ENCODE measurements at places on chromosomes 6 and 20.

GRCh38 chr6:121780325-121781321, 345.2 kb downstream of the GJA1 start:
- DNase-seq = no peak

GRCh38 chr6:147203311-147204059, 732 bp upstream of the STXBP5 start:
- DNase-seq = peak; percentile 87

GRCh38 chr20:58634521-58635278, 16.4 kb upstream of the STX16 start:
- DNase-seq = no peak

- DNase-seq = no peak
These were observed 207.4 kb downstream of the BMP2 start for GRCh38 chr20:6974838-6975237.

- no peak for DNase-seq
These were observed 59.6 kb downstream of the DOK5 start for GRCh38 chr20:54535033-54535432.

DNA sequence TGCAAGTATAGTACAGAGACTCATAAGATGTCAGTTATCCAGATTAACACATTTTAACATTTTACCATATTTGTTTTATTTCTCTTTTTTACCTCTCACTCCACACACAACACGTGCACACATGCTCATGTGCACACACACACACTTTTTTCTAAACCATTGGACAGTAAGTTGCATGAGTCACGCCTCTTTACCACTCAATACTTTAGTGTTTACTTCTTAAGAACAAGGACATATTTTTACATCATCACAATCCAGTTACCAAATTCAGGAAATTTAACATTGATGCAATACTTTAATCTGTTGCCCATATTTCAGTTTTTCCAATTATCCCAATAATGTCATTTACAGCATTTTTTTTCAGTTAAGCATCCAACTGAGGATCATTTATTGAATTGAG, 109.0 kb downstream of the RIN2 start:
- DNase-seq = no peak

DNA sequence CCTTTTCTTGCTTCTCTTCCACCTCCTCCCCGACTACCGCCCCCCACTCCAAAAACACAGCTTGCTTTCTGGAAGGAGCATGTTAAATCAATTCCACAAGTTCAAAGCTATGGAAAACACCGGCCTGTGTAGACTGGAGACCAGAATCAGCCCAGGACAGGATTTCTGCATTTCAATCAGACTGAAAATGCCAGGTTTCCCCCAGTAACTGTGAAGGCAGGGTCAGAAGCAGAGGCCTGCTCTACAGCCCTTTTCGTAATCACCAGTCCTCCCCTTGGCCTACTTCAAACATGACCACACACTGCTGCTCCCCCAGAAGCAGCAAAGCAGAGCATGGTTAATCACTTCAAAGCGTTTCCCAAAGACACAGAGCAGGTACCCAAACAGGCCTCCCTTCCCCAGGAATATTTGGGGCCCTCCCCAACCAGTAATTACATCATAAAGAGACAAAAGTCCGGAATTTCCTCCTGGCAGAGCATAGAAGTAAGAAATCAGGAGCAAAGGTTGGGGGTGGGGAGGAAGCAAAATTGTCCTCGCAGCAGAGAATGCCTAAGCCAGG, 38.4 kb downstream of the ZMYND8 start:
- DNase-seq = no peak

DNA sequence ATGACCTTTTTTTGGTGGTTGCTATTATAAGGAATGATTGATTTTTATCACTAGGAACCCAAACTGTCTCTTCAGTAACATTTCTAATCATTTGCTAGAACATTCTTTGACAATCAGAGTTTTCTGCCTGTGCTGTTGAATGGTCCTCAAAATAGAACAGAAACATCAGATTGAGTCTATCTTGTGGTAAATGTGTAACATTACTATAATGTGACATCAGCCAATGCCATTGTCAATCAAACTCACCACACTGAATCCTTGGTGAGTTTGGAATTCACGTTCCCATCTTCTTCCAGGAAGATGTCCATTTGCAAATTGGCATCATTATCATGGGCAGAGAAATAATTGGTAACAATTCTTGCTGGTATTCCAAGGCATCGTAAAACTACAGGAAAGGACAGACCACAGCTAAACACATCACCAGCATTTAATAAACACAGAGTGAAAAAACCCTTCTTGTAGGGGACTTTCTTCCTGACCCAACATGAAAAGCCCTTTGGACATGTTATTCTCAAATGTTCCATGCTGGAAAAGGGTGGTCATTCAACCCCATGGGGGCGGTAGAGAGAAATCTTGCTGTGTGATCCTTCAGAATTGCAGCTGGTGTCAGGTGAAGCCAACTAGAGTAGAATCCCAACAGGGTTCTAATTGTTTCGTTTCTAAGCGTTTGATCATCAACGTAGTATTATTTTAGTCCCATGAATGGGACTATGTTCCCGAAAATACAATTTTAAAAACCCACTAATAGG, 98.5 kb downstream of the F13A1 start:
- peak; percentile 40 for DNase-seq

GRCh38 chr6:99446076-99446475, 21.0 kb upstream of the PNISR start:
- peak; percentile 29 for DNase-seq

DNA sequence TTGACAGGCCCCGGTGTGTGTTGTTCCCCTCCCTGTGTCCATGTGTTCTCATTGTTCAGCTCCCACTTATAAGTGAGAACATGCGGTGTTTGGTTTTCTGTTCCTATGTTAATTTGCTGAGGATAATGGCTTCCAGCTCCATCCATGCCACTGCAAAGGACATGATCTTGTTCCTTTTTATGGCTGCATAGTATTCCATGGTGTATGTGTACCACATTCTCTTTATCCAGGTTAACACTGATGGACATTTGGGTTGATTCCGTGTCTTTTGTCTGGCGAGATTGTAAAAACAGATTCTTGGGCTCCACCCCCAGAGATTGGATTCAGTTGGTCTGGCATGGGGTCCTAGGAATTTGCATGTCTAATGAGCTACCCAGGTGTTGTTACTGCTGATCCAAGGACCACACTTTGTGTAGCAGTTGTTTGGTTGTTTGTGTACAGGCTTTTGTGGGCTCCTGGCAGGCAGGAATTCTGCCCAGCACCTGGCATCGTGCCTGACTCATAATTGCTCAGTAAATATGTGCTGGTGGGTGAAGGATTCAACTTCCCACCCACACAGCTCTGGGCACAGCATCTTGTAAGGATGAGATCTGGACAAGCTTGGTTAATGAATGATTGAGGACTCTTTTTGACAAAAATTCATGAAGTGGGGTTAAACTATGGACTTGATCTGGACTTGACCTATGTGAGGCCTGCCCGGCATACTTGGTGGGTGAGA, 5.2 kb downstream of the TOX2 start:
- no peak for DNase-seq

- DNase-seq = peak; percentile 92
These were observed 10.8 kb downstream of the BACH2 start for GRCh38 chr6:90285611-90286381.

DNA sequence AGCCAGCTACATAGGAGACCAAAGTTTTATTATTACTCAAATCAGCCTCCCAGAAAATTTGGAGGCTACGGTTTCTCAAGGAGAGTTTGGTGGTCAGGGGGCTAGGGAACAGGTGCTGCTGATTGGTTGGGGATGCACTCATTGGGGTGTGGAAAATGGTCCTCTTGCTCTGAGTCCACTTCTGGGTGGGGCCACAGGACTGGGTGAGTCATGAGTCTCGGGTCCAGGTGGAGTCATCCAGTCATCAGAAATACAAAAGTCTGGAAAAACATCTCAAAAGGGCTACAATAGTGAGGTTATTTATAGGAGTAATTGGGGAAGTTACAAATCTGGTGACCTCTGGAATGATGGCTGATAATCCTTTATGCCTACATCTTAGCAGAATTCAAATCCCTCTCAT, 54.3 kb upstream of the SLC22A16 start:
- no peak for DNase-seq

DNA sequence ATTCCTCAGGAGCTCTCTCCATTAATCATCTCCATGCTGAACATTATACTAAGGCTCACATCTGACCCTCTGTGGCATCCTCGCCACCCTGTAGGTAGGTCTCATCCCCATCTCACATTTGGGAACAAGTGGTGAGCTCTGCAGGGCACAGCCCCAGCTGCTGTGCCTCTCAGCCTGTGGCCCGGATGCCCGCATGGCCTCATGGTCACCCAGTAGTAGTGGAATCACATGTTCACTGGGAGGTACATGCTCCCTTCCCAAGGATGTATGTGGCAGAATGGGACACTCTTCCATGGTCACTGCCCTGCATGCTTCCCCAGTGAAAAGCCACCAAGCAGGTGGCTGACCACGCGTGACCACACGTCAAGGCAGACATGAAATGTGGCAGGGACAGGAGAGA, 26.3 kb upstream of the APMAP start:
- no peak for DNase-seq

DNA sequence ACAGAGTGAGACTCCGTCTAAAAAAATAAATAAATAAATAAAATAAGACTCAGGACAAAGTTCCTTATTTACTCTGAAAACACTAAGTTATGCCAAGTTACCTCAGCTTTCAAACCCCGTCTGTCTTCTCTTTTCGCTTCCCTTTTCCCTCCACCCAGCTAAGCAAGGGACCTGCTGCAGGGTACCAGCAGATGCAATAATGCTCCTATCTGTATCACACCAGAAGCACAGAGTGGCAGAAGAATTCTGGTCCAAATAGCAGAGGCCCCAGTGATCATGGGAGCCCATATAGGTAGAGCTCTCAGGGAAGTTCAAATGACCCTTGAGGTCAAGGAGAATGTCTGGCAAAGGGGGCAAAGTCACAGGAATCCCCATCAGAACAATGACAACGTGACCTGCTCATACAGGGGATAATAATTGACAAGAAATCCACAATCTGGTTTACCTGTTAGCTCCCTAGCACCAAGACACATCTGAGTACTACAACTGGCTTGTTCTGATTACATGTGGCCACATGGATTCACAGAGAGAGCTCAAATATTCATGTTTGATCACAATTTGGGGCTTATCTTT, 8.7 kb downstream of the GCM1 start:
- no peak for DNase-seq

GRCh38 chr6:20497216-20498040, 36.8 kb upstream of the CDKAL1 start:
- no peak for DNase-seq

GRCh38 chr6:108581237-108581931, 20.7 kb downstream of the FOXO3 start:
- no peak for DNase-seq

DNA sequence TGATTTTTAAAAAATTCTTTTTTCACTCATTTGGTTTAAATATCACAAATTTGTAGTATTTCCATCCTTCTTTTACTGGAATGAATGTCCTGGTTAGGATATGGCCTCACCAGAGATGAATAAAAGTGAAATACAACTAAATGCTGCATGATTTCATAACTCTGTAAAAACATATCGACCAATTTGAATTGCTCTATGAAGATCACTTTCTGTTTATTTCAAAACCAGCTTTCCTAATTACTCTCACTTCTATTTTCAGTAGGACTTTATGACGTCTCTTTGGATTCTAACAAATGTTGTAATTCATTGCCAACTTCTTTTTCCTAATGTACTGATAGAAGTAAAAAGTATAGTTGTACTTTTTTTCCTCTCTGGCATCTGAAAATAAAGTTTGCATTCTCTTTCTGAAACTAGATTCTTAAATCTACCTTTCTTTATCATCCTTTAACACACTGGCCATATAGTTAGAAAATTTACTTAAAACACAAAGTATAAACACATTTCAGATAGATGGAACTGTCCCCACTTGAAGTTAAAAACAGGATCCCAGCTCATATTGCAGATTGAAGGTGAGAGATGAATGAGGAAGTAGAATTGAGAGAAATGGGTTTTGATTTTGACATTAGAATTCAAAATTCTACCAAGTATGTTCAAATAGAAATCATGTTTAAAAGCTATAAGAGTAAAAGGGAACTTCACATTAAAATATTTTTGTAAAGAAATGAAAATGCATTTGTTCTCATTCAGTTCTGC, 40.3 kb upstream of the IL20RA start:
- no peak for DNase-seq

DNA sequence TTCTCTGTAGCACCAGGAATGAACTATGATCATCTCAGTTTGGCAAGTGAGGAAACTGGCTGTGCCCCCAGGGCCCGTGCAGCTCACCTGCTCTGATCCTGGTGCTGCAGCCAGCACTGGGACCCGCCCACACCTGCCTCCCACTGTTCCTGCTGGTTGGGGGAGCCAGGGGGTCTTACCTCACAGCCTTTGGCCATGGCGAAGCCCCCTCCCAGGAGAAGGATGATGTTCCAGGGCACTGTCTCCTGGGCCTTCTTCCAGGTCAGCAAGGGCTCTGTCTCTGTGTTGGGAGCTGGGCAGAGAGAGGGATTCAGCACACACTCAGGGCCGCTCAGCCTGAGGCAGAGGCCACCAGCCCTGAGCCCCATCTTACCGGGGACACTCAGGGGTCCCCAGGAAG, 24.9 kb upstream of the OCSTAMP start:
- DNase-seq = no peak

DNA sequence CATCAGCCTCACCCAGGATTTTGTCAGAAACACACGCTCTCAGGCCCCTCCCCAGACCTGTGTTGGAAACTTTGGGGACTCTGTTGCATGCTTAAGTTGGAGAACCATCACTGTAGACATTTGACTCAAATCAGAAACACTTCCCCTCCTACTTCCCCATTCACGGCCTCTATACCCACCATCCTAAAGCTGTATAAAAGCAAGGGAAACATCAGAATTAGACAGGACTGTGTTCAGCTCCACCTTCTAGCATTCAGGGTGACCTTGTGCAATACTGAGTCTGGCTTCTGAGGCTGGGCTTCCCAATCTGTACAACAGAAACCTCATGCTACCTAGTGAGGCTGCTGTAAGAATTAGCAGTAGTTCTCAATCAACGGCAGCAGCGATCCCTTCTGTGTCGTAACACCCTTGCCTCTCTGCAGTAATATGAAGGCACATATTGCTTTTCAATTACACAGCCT, 252.3 kb downstream of the LY86 start:
- peak; percentile 53 for DNase-seq

DNA sequence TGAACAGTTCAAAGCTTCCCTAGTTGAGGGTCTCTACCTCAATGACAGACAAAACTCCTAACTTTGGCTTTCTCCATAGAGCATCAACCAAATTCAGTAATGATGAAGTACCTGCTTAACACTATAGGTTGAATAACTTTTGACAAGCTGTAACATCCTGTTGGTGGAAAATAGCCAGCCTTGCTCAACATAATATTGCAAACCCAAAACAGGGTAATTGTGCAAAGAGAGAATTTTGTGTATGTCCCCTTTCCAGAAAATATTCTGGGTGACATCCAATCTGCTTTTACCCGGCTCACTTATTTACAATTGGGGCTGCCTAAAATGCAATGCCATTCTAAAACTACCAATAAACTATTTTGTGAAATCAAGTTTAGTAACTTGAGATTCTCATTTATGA, 72.8 kb downstream of the ATXN1 start:
- no peak for DNase-seq

- no peak for DNase-seq
These were observed 22.3 kb upstream of the THEMIS start for GRCh38 chr6:127923135-127923534.

- no peak for DNase-seq
These were observed 103.5 kb downstream of the GJA10 start for GRCh38 chr6:89997456-89998445.

GRCh38 chr6:156879186-156879585, 102.0 kb downstream of the ARID1B start:
- no peak for DNase-seq

Measured in GM12865 (cell line).